ENCODE measurements at places on chromosomes 13 and 19.

- DNase-seq: no peak
These were observed 61.9 kb downstream of the AP1M1 start for GRCh38 chr19:16259385-16260159.

GRCh38 chr13:44421853-44422525 is 48.4 kb downstream of the SERP2 start:
- DNase-seq: no peak

GRCh38 chr13:97174638-97175037 is 47.5 kb upstream of the MBNL2 start:
- no peak for DNase-seq

- no peak for DNase-seq
These were observed 154.2 kb upstream of the MAB21L1 start for GRCh38 chr13:35630551-35631275.

- DNase-seq: no peak
These were observed 9.8 kb downstream of the SIGLEC10 start for GRCh38 chr19:51407511-51408131.

GRCh38 chr13:26563713-26564112 is 6.2 kb downstream of the WASF3 start:
- no peak for DNase-seq

- DNase-seq: no peak
These were observed 25.4 kb upstream of the ZMYM5 start for GRCh38 chr13:19888799-19889198.

GRCh38 chr19:56671613-56671994 is at the start of gene ZNF835:
ZNF835 (minus strand) TSS chr19:56671757; CDS start chr19:56665198, 6,559 bp downstream.
- peak; percentile 86 for DNase-seq

GRCh38 chr13:50932091-50932490 is 22.5 kb downstream of the RNASEH2B start:
- no peak for DNase-seq

- no peak for DNase-seq
These were observed 9.5 kb upstream of the MED26 start for GRCh38 chr19:16637535-16637934.

DNA sequence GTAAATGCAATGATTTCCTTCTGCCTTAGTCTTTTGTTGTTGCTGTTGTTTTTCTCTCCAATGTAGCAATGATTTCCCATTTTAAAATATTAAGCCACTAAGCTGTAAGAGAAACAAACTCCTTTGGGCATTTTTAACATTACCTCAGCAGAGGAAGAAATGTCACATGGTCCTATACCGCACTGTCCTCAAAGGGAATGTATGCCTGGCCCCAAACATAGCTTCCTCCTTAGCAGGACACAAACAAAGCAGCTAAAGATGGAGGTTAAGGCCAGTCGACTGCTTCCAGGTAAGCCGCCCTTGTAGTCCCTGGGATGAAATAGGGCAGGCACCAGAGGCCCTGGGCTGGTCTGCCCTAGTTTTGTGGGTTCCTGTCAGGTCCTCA is 249.0 kb downstream of the TSHZ3 start:
- no peak for DNase-seq

GRCh38 chr19:5114727-5115126 is 145.8 kb downstream of the KDM4B start:
- DNase-seq: no peak

DNA sequence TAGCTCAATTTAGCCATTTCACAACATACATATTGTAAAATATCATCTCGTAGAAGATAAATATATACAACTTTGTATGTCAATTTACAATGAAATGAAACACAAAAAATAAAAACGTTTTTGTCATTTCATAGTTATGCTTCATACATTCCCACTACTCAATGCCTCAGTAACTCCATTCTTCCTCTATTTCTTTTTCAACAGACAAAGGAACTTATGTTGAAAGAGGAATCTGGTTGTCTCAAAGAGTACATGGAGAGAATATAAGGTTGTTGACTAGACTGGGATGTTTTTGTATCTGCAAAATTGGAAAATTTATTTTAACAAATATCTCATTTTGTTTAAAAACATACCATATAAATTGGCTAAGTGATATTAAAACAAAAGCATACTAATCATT is 12.8 kb downstream of the KCTD12 start:
- no peak for DNase-seq

- DNase-seq: peak; percentile 87
These were observed 15.3 kb downstream of the PIN1 start for GRCh38 chr19:9850235-9850959.

DNA sequence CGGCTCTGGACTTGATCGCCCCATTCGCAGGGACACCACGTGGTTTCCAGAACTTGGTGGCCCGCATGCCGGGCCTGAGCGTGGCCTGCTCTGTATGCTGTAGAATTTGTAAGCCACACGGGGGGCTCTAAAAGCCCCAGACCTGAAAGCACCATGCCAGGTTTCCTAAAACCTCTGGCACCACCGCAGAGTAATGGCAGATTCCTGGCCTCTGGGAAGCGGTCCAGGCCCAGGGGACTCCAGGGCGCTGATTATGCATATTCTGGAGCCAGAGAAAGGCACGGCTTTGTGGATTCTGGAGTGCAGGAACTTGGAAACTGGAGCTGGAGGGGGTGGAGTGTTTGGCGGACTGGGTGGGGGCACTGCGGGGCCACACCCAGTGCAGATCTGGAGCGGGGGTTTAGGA is 3.7 kb downstream of the FTL start:
- no peak for DNase-seq

DNA sequence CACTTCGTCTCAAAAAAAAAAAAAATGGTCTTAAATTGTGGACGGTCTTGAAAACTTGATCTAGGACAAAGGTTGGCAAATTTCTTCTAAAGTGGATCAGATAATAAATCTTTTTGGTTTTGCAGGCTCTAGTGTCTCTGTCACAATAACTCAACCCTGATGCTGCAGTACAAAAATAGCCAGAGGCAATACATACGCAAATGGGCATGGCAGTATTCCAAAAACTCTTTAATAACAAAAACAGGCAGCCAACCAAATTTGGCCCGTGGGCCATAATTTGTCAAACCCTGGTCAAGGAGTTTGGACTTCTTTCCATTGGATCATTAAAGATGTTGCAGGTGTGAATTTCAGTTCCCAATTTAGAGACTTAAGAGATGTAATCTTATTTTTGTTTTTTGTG is 93.5 kb upstream of the MRI1 start:
- DNase-seq: no peak

- no peak for DNase-seq
These were observed 140.3 kb downstream of the PDS5B start for GRCh38 chr13:32726374-32727037.

DNA sequence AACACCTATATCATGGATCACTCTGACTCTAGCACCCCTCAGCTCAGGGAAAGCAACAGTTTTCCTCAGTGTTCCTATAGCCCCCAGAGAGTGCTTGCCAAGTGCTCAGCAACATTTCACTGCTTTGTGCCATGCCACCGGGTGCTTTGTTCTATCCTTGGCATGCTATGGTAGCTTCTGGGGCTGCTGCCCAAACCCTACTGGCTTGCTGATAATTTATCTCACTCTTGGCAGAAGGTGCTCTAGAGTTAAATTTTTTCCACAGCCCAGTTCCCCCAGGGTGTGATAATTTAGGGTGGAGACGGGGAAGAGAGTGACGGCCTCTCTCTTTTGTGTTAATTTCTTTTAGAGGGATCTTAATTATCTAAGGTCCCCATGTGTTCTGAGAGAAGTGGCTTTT is 12.6 kb upstream of the CSNK1A1L start:
- no peak for DNase-seq

DNA sequence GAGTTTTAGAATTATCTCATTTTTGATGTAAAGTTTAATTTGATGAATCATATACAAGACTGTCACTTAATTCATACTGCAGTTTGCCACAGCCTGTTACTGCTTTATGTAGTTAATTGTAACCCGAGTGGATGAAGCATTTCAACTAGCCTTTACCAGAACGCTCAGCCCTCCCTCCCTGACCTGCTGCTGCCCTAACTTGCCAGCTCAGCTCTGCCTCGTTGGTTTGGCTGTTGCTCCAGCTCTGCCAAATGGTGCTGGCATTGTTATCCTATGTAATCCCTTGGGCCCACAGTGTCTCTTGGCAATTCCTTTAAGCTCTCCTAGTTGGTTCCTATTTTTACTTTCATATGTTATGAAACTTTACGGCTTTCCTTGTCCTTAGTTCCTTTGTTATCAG is 113.3 kb downstream of the LMO7 start:
- DNase-seq: no peak

DNA sequence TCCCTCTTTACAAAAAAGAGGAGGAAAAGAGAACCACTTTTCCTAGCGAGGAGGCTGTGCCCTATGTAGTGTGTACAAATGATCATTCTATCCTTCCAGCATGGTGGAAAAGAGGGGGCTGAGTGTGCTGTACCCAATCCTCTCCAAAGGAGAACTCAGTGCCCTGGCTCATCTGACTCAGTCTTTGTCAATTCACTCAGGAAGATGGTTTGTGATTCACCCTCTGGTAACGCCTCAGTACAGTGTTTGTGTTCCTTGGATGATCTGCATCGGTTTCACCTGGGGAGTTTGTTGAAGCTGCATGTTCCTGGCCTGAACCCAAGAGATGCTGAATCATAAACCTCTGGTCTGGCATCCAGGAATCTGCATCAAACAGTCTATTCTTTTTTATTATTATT is 18.3 kb upstream of the ENOX1 start:
- no peak for DNase-seq

DNA sequence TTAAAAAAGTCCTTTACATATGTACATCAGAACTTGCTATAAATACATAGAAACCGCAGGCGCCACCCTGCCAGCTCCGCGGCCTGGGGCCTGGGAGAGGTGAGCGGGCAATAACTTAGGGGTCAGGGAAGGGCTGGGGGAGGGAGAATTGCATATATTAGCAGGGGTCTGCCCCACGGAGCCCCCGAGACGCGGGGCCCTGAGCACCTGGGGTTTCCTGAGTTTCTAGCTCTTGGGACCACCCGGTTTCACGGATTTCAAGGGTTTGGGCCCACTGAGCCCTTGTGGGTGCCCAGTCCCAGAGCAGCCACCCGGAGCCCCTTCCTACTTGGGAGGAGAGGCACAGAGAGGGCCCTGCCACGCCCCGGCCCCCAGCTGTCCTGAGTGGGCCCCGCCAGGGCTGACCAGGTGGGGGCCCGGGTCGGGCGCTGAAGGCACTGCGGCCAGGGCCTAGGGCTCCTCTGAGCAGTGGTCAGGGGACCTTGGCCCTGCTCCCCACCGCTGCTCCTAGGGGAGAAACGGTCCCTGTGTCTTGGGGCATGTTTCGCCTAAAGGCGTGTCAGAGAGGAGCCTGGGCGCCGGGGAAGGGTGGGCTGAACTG is 4.0 kb downstream of the GPX4 start:
- DNase-seq: no peak

GRCh38 chr13:30163441-30163840 is 143.9 kb downstream of the KATNAL1 start:
- no peak for DNase-seq

- DNase-seq: peak; percentile 96
These were observed 1.3 kb downstream of the IRF3 start for GRCh38 chr19:49664171-49665035.

DNA sequence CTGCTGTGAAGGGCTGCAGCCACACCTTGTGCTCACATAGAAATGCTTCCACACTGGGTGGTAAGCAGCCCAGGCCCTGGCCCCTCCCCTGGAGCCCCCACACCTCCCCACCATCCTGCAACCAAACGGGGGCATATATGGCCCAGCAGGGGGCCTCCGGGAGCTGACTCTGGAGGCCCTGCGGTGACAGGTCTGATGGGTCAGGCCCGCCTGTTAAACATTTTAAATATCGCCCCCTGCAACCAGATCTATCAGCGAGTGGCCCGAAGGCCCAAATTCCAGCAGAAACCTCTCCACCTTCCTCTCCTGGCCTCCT is 48.0 kb upstream of the KATNAL1 start:
- DNase-seq: no peak

GRCh38 chr13:62371737-62372136 is 956.1 kb upstream of the PCDH20 start:
- DNase-seq: no peak

GRCh38 chr19:56087647-56088496 is 33.2 kb downstream of the ZNF787 start:
- no peak for DNase-seq

DNA sequence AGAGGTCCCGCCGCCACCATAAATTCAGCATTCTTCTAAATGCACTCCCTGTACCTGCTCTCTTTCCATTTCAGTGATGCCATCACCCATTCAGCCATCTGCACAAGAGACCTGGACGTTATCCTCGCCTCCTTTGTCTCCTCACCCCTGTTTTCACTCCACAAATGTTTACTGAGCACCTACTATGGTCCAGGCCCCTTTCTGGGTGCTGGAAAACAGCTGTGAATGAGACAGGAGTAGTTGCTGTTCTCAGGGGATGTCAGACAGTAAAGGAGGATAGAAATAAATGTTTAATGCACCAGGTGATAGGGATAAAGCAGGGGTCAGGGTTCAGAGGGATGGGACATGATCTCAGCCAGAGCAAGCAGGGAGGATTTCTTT is 3.3 kb downstream of the AP1M1 start:
- DNase-seq: no peak

DNA sequence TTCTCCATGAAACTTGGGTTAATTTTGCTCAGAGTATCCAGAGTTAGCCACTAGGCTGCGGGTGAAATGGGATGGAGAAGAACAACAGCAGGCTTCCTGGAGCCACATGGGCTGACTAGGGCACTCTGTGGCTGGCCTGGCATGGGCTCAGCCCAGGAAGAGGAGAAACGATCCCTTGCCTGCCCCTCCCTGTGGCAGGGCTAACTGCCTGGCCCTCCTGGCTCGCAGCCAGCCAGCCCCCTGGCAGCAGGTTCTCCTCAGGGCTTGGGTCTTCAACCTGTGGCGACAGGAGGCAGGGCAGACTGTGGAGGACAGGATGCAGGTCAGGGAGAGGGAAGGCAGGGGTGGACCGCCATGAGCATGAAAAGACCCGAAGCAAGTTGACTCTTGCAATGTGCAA is 78.7 kb upstream of the GPR183 start:
- no peak for DNase-seq

- DNase-seq: no peak
These were observed 13.5 kb downstream of the ZSCAN5A start for GRCh38 chr19:56301155-56301554.

DNA sequence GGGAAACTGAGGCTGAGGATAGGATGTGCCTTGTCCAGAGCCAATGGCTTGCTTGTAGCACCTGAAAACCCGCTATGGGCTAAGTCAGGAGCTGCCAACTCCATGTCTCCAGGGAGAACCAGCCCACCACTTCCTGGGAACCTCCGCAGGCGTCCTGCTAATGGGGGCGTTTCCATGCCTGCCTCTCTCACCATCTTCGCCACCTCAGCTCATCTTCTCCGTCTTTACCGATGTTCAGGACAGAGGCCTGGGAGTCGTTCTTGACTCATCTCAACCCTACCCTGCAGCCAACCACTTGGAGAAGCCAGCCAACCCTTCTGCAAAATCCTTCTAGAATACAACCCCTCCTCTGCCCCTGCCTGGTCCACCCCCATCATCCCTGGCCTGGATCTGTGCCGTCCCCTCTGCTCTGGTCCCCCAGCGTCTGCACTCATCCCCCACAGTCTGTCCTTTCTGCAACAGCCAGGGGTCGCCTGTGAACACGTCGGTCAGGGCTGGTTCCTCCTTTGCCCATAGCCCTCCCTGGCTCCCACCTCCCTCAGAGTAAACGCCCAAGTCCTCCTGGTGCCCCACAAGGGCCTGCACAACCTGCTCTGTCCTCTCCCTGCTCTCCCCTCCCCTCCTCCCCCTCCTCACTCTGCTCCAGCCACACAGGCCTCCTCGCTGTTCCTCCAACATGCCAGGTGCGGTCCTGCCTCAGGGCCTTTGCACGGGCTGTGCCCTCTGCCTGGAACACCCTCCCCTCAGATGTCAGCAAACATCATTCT is 31.0 kb downstream of the PTPRS start:
- no peak for DNase-seq

GRCh38 chr19:384799-385169 is 24.2 kb downstream of the C2CD4C start:
- DNase-seq: no peak

Measured in D721Med (cell line).